Cardiac septum (tissue), 1 donor: ENCODE measurements at places on chromosomes 6 and 20. TPM values are rescaled to one million over a fixed set of nuclear protein-coding genes. Genes with fewer than 3 reads are reported as not detected.

ATP6V1G2 gene
- 2.6 TPM for total RNA-seq

TDRD6 gene
- total RNA-seq = 0.86 TPM

DNA sequence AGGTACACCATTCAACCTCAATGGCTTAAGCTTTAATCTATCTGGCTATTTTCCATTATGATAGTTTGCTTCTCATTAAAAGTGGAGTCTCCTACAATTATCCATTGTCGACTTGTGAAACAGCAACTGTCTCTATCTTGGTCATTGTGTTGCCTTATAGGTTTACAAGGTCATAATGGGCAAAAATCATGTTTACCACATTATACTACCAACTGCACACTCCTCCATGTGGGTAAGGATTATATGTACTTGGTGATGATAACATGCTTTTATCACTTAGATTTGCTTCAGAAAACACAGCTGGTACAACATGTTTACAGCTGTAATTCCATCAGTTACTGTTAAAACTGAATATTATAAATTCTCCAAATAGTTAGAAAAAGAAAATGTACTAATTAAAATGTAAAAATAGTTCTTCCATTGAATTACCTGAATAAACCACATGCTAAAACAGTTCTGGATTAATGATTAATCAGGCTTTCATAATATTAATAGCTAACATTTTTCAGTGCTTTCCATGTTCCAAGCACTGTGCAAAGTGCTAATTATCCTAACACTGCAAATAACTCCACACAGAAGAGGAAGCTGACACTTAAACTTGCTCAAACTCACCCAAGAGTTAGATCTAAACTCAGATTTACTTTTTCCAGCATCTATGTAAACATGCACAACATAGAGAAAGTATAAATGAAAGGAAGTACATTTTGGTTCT, 96.7 kb downstream of the OGFRL1 start:
- DNase-seq = no peak

- DNase-seq = no peak
Measured at GRCh38 chr6:111918825-111919224, 45.6 kb upstream of the FYN start.

- DNase-seq = no peak
Measured at GRCh38 chr20:62938105-62938888, at the start of gene GID8. TSS of gene GID8 (plus strand) at chr20:62938147. CDS start at chr20:62941503, 3,356 bp downstream.

DNA sequence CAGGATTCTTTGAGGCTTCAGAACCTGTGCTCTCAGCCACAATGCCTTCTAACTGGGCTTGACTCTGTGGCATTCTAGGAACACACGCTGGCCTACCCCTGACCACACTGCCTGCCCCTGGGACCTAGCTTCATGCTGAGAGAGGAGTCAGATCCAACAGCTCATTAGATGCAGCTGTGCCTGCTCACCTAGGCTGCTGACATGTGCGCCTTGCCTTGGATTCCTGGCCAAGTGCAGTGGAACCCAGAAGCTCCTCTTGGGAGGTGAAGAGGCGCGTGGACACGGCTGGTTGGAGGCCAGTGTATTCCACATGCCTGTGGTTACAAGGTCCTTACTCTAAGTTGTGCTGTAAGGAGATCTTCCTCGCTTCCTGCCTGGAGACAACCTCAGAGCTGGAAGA, 24.7 kb upstream of the KCNK16 start:
- DNase-seq = no peak

DNA sequence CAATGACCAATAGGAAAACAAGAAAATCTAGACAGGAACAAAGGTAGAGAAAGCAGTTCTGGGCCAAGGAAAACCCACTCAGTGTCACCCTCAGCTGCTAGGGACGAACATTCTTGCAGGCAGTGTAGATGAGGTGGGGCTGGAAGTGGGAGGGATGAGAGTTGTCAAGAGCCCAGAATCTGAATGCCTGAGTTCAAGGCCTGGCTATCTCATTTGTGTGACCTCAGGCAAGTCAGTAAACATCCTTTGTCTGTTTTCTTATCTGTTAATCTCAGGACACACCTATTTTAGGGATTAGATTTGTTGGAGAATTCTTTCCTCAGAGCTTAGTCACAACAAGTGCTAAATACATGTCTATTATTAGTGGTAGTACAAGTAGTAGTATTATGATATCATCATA, 50.9 kb upstream of the KIF16B start:
- DNase-seq = no peak

RRBP1 gene
- total RNA-seq = 46.7 TPM

DNA sequence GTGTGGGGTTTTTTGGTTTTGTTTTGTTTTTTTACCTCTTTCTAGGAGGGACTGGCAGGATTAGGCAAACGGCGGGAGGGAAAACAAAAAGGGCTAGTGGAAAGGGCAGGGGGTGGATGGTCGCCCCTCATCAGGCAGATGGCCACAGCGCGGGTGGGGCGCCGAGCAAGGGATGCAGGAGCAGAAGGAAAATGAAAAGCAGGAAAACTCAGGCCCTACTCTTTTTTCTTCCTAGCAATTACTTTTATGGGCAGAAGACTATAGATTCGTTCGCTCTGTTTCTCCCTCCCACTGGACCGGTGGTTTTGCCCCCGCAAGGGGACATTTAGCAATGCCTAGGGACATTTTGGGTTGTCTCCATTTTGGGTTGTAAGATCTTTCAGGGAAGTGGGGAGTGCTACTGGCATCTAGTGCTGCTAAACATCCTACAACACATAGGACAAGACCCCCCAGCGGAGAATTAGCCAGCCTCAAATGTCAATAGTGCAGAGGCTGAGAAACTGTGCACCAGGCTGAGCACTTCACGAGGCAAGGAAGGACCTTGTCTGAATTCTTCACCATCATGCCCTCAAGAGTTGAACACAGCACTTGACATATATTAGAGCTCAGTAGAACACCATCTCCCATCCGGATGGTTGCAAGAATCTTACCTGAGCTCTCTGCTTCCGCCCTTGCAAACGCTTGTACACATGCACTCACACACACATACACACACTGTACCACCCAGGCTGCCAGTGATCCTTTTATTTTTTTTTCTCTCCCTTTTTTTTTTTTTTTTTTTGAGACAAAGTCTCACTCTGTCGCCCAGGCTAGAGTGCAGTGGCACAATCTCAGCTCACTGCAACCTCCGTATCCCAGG, 4.8 kb upstream of the ZMYND8 start:
- no peak for DNase-seq

OPRL1 gene
- 0.48 TPM for total RNA-seq

DNA sequence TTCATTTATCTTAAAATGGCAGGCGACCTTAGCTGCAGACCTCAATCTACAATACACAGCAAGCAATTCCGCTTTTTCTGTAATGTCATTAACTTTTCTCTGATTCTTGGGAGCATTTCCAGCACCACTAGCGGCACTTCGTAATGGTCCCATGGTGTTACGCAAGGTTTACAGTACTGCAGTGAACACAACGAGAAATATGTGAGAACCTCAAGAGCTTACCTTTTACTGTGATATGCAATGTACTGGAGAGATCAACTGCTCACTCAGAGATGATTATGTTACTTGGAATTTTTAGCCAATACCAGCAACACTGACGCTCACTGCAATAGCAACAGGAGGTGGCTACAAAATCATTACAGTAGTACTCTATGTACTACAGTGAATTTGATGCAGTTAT, 2.8 kb upstream of the CEP43 start:
- no peak for DNase-seq
